Right ventricle myocardium inferior (tissue), 1 donor: ENCODE measurements at places on chromosomes 16 and 17. TPM values are rescaled to one million over a fixed set of nuclear protein-coding genes. Genes with fewer than 3 reads are reported as not detected.

DNA sequence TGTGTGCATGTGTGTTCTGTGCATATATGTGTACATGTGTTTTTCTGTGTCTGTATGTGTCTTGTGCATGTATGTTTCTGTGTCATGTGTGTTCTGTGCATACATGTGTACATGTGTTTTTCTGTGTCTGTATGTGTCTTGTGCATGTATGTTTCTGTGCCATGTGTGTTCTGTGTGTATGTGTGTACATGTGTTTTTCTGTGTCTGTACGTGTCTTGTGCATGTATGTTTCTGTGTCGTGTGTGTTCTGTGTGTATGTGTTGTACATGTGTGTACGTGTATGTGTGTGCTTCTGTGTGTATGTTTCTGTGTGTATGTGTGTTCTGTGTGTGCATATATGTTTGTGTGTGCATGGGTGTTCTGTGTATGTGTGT, 8.4 kb upstream of the RAB37 start:
- DNase-seq, result no peak

DNA sequence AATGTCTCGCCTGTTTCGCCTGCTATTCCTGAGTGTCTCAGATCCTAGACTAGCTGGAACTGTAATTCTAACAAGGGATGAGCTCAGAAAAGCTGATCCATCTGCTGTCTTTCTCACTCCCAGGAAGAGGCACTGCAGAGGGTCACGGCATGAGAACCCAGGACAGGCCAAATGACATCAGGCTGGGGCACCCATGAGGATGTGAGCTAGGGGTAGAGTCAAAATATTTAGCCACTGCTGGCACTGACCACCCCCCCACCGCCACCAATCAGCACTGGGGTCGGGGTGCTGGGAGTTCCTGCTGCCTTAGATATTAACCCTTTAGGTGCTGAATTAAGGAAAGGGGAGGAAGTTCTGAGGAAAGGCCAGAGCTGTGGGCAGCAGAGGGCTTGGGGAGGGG, 112.4 kb downstream of the IRX3 start:
- DNase-seq, result no peak

DNA sequence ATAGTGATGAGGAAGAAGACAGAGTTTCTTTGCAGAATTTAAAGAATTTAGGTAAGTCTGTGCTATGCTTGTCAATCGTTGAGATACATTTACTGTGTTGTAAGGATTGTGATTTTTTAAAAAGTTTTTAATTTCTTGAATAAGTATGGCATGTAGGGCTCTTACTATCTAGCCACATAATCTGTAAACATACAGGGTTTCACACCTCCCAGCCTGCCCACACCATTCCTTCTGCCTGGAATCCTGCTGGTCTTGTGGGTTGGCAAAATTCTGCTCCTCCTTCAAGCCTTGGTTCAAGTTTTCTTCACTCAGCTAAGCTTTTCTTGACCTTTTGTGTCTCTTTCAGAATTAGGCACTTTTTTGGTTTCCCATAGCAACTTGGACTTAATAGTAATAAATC, 7.5 kb downstream of the ZNHIT3 start:
- no peak for DNase-seq

- no peak for DNase-seq
Measured at GRCh38 chr17:29623283-29623647, 553 bp upstream of the CORO6 start.

The KRT14 gene
- total RNA-seq, result not detected

The CCL4L2 gene
- not detected for total RNA-seq

- DNase-seq, result no peak
Measured at GRCh38 chr16:28186752-28187151, 25.0 kb downstream of the XPO6 start.

- DNase-seq, result no peak
Measured at GRCh38 chr16:369866-370436, 387 bp downstream of the MRPL28 start.
